ENCODE measurements at places on chromosomes 4 and X.

DNA sequence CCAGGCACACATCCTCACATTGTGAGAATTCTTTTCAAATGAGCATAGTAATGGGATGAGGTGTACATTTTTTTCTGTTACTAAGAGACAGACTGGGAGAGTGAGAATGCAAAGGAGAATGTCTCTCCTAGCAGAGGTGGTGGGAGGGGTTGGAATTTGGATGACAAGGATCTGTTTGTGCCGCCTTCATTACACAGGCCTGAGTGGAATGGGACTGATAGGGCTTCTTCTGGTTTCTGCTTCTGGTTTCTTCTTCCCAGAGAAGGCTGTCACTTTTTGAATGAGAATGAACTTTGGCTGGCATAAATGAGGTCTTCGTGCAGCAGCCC lies 55.4 kb downstream of the C4orf51 start:
- DNase-seq = peak; percentile 84

- DNase-seq = no peak
Measured at GRCh38 chr4:41119867-41120295, 94.5 kb downstream of the APBB2 start.

GRCh38 chr4:165058666-165059065 lies 5.0 kb downstream of the TRIM75 start:
- no peak for DNase-seq

DNA sequence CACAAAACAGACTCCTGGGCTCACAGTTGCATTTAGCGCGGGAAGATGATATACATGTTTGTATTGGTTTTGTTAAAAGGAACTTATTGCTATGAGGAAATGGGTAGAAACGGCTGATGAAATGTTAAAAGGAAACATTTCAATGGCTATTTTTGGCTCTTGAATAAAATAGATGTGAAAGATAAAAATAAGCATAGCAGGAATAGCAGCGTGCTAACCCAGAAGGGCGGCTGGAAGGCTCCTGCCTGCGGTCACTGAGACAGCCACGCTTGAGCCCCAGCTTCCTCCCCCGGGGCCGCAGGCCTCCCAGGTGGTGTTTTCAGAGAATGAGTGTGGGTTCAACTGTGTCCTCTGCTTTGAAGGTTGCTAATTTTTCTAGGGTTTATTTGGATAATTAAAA lies 35.0 kb upstream of the CLCN4 start:
- DNase-seq = no peak
